ENCODE measurements at places on chromosomes 3 and 15.
A peak's percentile ranks its signal among the peaks of the same experiment; 100 is the strongest.

DNA sequence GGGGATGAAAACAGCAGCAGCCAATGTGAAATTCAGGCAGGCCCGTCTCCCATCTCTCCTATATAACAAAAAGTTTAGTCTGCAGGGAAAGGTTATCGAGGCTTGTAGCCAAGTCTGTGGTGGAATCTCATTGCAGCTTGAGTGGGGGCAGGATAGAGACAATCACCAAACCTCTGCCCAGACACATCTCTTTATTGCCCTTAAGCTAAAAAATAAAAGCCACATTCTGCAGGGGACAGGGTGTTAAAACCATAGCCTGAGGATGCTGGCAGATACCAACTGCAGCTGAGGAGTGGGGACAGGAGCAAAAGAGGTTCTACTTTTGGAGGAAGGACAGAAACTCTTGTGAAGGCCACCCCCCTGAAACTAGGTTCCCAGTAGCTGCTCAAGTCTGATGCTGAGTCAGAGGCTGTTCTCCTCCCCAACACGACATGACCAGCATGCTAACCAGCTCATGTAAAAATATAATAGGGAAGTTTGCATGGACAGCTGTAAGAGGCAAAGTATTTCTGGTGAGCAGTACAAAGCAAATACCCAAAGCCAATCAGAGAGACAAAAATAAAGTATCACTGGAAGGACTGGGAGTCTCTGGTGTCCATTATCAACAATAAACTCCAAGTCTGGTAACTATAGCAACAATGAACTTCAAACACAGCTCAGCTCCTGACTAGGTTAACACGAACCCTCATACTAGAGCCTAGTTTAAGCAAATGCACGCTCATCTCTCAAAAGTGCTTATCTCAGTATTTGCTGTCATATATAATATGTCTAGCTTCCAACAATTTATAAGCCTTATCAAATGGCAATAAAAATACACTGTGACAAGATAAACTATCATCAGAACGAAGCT is 362.2 kb upstream of the SLCO3A1 start:
- no peak for DNase-seq

DNA sequence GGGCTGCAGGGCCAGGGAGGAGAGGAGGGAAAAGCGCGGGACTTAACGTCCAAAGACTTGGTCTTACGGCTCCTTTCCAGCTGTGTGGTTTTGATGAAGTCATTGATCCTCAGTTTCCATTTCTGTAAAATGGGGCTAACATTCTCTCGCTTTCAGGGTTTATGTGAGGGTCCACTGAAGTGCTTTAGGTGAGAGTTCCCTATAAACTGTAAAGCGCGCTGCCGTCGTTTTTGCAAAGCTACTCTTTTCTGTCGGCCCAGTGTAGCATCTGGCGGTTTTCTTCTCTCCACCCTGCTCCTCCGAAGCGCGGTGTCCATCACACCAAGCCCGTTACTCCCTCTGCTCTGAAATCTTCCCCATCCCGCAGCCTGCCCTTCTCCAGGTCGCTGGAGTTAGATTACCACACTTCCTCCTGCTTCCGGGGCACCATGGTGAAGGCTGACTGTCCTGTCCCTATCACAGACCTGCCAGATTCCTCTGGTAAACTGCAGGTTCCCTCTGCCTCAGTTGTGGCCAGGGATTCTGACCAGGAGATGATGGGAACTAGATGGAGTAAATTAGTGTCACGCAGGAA is 702 bp upstream of the DNAJC17 start:
- no peak for DNase-seq

DNA sequence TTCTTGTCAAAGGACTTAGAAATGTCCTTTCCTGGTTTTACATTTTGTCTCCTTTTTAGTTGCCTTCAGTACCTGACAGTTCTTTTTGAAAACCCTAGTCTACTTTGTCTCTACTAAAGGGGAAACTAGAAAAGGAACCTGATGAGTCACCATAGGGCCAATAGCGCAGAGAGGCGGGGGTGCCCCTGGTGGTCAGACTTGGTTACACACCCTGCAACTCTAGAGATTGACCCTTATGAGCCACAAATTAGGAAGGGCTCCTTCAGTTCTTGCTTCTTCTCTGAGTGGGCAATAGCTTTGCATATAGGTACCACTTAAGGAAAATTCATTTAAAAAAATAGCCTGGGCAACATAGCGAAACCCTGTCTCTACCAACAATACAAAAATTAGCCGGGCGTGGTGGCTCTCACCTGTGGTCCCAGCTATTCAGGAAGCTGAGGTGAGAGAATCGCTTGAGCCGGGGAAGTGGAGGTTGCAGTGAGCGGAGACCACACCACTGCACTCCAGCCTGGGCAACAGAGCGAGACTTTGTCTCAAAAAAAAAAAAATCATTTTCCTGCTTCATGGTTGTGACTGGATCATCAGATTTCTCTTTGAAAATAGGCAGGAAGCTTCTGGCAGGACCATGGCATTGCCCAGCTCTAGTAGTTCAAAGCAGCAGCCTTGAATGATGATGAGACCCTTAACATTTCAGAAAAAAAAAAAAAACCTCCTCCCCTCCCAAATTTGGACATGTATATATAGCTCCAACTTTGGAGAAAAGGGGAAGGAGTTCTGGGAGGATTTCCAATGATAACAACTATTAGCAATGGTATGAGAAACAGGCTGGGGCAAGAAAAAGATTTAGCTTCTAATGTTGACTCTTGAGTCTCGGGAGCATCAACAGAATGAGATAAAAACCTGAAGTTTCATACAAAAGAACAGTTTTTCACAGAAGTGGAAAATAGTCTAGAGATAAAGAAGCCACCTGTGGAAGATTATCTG is 45.2 kb upstream of the RASA2 start:
- DNase-seq = peak; percentile 10

- DNase-seq = no peak
Observed at GRCh38 chr3:175186511-175186910, 327.4 kb downstream of the NAALADL2 start.

GRCh38 chr3:123198372-123198771 is 3.4 kb upstream of the SEC22A start:
- DNase-seq = no peak

DNA sequence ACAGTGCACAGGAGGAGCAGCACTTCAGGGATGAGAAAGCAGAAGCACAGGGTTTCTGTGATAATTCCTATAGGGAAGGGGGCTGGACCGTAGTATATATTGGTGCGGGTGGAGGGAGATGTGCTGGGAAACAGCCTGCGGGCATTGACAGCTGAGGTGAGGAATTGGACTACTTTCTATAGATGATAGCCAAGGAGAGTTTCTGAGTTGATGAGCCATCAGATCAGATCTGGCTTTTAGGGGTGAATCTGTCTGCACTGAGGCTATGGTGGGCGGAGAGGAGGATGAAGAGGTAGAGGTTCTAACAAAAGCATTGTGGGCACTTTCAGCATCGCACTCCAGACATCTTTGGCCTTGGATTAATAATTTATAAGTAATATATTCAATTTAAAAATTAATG is 33.1 kb downstream of the SELENOT start:
- DNase-seq = no peak

- DNase-seq = no peak
Observed at GRCh38 chr15:31867536-31868442, 162.5 kb upstream of the CHRNA7 start.

- DNase-seq = no peak
Observed at GRCh38 chr3:152518346-152518745, 249.6 kb downstream of the MBNL1 start.

DNA sequence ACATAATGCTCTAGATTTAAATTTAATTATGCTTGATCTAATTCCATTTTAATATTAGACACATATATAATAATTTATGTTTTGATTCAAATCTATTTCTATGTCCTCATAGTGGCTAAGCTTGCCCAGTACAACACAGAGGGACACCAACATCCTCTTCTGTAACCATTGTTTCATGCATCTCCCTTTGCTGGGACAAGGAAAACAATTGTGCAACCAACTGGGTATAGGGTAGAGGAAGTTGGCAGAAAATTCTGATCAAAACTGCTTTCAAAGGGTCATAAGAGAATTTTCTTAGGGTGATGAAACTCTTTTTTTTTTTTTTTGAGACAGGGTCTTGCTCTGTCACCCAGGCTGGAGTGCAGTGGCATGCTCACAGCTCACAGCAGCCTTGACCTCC is 121.4 kb upstream of the SGO1 start:
- no peak for DNase-seq

GRCh38 chr3:8387571-8387970 is 114.1 kb upstream of the LMCD1 start:
- DNase-seq = no peak

DNA sequence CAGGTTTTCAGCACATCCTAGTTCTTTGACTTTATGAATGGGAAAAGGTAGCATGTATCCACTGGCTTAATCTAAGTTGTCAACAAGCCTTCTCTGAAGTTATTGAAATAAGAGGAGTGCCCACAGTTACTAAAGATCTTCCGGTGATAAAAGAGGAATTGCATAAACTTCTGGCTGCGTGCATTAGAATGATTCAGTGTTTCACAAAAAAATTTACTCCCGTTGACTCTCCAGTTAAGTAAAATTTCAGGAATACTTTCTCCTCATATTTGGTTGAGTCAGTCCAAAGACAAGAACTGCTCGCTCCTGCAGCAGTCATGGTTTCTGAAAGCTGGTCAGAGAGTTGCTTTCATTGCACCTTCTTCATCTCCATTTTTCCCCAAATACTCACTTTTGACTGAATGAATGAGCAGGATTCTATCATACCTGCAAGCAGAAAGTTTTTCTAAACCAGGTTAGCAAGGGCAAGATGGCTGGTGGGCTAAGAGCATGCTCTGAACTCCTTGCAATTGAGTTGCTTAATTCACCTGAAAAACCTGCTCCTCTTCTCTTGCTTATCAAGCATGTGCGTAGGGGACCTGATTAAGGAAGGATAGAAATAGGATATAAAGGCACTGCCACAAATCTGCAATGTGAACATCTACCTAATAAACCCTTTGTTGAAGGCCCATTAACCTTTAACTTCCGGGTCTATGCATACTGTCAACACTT is 64.2 kb upstream of the TIMP4 start:
- DNase-seq = no peak

DNA sequence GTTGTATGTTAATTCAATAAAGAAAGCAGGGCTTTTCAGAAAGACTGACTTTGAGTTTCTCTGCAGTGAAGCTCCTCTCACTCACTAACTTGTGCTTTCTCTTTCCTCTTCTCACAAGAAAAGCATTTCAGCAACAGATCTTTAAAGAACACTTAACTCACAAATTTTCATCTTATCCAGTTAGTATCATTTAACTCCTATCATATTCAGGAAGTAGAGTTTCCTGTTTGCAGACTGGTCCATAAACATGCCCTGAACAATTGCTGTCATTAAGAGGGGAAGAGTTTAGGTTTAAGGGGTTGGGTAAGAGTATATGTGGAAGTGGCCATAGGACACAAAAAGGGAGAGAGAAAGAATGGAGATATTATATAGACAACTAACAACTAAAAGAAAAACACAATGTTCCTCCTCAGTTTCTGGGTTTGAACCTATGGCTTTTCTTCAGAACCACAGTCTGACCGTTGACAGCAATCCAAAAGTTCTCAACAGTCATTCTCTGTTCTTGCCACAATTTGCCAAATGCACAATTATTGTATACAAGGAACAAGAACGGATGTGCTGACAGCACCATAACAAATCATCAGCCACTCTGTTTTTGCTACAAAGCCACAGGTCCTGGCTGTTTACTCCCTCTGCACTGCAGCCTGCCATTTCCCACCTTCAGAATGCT is 63.9 kb downstream of the CHAC1 start:
- no peak for DNase-seq

GRCh38 chr15:42053010-42053409 is 32.2 kb upstream of the PLA2G4E start:
- DNase-seq = no peak

DNA sequence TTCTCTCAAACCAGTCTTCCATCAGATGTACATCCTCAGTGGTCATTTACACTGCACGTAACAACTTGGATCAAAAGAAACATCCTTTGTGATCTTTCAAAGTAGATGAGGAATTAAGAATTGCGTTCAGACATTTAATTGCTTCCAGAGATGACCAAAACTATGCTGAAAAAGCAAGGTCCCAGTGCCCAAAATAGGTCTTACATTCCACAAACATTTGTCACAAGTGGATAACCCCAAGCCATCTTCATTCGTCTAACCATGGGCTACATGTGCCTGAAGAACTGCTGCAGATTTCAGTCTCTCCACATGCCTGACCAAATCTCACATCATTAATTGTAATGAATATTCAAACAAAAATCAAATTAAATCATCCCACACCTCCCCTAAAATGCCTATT is 273.6 kb downstream of the SHOX2 start:
- no peak for DNase-seq

DNA sequence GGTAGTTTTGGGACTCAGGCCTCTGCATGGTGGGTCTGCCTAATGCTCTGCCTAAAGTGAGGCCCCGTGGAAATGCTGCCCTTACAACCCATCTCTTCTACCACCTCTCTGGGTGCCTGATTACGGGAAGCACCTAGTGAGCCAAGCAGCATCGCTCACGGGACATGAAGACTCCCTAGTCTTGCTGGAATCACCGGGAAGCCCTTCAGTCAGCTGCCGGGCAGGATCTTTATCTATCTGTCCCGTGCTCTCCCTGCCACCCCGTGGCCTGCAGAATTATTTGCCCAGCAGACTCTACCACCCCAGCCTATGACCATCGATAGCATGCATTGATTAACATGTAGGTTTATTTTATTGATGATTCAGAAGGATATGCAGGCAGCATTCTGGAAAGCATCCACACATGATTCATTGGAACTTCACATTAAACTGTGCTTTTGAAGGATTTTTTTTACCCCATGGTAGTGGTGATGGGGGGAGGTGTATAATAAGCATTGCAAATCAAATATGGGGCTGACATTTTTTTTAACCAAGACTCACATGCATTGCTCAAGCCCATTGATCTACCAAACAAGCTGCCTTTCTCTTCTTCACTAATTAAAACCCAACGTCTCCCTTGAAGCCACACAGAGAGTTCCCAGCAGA is 63.1 kb downstream of the ATP2B2 start:
- DNase-seq = no peak

DNA sequence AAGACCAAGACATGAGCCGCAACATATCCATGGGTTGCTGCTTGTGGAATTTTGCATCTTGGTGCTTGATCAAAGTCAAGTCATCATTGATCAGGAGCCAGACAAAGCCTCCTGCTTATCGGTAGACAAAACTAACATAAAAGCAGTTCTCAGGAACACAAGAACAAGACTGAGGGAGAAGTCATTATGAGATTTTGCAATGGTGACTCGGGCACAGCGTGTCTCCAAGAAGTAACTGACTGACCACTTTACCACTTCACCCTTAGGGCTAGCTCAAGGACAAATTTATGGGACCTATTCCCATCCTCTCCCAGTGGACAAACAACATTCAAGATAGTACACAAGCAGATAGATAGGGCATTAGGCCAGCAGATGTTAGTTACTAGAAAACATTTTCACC is 68.1 kb upstream of the LIMD1 start:
- no peak for DNase-seq

DNA sequence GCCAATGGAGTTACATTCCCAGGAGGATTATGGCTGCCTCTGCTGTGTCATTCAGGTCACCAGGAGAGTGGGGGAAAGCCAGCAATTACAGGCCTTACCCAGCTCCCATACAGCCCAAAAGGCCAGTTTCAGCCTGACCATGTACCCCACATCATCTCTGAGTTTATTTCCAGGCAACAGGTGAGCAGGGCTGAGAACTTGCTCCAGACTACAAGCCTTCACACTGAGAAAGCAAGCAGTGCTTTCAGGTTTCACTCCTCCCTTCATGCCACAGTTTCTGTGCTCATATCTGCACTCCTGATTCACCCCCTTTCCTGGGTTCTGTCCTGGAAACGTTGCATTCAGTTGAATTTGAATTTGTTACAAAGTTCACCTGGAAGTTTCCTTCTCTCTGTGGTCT is 68.1 kb upstream of the ABI3BP start:
- no peak for DNase-seq

All from C1 segment of cervical spinal cord (tissue), 14 donors.